ENCODE measurements at places on chromosomes 12 and 14. TPM values are rescaled to one million over a fixed set of nuclear protein-coding genes. Genes with fewer than 3 reads are reported as not detected.

Gene C12orf50
- total RNA-seq = 0.40 TPM

Gene AKAP3
- 1.3 TPM for total RNA-seq

Gene SSTR1
- total RNA-seq = 1.3 TPM

Gene AICDA
- not detected for total RNA-seq

DNA sequence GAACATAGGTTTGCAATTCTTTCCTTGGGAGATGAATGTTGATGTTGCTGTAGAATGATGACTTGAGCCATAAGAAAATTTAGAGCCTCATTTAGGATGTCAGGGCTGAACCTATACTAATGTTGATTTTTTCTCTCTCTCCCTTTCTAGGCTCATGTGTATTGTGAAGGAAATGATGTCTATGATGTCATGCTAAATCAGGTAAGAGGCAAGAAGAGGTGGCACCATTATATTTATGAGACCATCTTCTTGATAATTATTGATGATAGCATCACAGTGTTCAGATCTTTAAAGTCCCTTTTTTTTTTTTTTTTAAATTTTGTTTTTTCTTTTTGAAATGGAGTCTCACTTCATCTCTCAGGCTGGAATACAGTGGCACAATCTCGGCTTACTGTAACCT is 3.3 kb downstream of the PARP2 start:
- DNase-seq = no peak
- no peaks in the 10 kb centered on the region for H3K27me3 ChIP-seq
- H3K36me3 ChIP-seq = no peaks in the 10 kb centered on the region
- H3K27ac ChIP-seq = no peak overlapping the region

DNA sequence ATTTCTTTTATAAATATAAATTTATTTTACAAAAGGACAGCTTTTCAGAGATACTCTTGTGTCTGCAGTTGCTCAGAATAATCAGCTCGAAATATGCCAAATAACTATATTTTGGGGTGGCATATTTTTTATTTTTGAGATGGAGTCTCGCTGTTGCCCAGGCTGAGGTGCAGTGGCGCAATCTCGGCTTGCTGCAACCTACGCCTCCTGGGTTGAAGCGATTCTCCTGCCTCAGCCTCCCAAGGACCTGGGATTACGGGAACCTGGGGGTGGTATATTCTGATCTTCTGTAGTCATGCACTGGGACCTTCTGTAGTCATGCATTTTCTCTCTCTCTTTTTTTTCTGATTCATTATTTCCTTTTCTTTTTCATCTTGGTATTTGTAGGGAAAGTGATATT is 135.0 kb upstream of the AMIGO2 start:
- H3K27ac ChIP-seq = no peak overlapping the region
- no peak for DNase-seq
- no peaks in the 10 kb centered on the region for H3K36me3 ChIP-seq
- H3K4me3 ChIP-seq = no peak overlapping the region
- H3K27me3 ChIP-seq = no peaks in the 10 kb centered on the region

DNA sequence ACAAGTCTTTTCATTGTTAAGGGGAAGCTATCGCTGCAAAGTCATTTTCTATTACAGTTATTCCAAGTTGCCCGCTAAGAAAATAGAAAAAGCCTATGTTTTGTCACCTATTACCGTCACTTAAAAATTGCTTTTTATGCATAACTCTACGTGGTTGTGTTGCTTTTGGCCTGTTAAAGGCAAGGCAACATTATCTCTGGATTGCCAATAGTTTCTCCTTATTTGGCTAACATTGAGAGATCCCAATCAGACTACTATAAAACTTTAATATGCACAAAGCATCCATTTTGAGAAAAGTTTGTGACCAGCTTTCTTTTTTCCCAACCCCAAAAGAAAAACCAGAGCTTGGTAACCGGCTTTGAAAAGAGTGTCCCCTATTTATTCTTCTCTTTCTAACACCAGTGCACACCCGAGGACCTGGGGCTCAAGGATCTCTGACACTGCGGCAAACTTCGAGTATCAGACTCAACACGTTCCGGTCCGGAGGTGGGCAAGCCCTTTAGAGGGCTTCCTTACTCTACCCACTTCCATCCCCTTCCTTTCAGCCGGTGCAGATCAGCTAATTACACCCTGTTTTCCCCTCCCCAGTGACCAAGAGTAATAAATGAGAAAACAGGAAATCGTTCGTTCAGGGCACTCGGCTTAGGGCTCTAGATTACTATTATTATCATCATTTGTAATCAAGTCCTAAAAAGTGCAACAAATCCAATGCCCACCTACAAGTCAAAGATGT is 1.2 kb downstream of the PPP1R12A start:
- H3K4me3 ChIP-seq = peak overlapping the region; percentile 94
- no peaks in the 10 kb centered on the region for H3K36me3 ChIP-seq
- H3K27ac ChIP-seq = peak overlapping the region; percentile 99
- no peaks in the 10 kb centered on the region for H3K4me1 ChIP-seq
- H3K27me3 ChIP-seq = no peaks in the 10 kb centered on the region
- DNase-seq = no peak

DNA sequence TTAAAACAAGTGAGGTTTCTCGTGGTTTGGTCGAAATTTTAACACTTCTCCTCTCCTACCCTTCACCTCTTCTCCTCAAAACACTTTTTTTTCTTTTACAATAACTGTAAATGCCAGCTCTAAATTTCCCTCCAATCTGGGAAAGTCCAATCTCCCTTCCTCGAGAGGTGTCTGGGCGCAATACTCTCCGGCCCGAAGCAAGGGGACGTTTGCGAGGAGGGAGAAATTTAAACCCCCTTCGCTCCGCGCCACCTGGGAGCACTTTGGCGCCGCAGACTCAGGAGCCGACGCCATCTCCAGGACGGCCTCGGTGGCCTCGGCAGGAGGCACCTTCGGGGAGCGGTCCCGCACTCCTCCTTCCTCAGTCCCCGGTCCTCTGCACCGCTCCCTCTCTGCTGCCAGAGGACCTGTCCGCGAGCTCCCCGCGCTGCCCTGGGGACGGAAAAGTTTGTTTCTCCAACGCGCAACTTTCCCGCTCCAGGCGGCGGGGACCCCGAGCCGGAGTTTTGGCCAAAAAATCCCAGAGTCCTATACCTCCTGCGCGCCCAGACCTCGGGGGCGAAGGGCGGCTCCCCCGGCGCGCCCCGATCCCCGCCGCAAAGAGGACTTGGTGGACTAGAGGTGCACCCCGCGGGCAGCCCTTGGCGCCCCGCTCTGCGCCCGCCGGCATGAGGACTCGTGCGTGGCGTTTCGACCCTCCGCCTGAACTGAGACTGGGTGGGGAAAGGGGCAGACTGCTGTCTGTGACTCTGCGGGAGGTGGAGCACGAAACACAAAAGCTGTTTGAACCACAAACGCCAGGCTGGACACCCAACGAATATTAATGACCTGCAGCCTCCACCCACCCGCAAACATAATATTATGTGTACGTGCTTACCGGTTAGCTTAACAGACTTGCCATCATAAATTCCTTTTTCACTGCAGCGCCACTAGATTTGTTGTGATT is 95.2 kb upstream of the HMGA2 start:
- DNase-seq = no peak
- H3K4me3 ChIP-seq = no peak overlapping the region
- H3K27me3 ChIP-seq = peaks cover 34% of the 10 kb centered on the region

DNA sequence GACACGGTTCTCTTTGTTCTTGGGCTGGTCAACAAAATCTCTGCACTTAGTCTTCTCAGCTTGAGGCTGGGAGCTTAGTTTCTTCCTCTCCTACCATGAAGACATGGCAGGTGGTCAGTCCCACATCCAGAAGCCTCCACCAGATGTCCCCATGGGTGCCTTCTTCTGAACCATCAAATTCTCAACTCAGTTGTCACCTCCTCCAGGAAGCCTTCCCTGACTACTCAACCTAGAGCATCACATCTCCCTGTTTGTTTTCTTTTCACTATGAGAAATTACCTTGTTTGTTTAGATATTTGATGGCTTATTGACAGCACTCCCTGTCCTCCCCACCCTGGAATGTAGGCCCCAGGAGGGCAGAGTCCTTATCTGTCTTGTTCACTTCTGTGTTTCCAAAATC is 84.4 kb downstream of the TBX5 start:
- H3K4me1 ChIP-seq = no peaks in the 10 kb centered on the region
- H3K36me3 ChIP-seq = no peaks in the 10 kb centered on the region
- H3K27me3 ChIP-seq = no peaks in the 10 kb centered on the region
- no peak overlapping the region for H3K4me3 ChIP-seq
- no peak overlapping the region for H3K27ac ChIP-seq
